AML-193 (cell line): ENCODE measurements at places on chromosomes 2 and 18.

DNA sequence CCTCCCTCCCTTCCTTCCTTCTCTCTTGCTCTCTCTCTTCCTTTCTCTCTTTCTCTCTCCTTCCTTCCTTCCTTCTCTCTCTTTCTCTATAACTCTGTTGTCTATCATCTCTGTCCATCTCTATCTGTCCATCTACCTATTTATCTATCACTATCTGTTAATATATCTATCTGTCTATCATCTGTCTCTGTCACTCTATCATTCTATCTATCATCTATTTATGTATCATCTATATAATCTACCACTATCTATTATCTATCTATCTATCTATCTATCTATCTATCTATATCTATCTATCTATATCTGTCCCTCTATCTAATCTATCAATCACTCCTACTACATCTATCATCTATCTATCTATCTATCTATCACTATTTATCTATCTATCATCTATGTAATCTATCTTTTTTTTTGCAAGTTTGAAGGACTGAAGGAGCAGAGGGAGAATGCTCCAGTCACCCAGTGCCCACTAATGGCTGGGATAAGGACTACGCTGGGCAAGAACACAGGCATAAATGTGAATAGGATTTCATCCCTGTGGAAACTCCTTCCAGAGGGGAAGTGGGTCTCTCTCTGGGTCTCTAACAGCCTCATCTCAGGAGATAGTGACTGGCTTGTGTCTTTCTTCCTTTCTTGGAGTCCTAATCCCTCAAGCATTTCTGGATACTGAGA is 427.0 kb downstream of the LPIN1 start:
- DNase-seq, result no peak

GRCh38 chr2:116917196-116917595 is 897.3 kb upstream of the DDX18 start:
- no peak for DNase-seq

- DNase-seq, result peak; percentile 1
These were observed 194.1 kb upstream of the DSEL start for GRCh38 chr18:67710639-67711038.

DNA sequence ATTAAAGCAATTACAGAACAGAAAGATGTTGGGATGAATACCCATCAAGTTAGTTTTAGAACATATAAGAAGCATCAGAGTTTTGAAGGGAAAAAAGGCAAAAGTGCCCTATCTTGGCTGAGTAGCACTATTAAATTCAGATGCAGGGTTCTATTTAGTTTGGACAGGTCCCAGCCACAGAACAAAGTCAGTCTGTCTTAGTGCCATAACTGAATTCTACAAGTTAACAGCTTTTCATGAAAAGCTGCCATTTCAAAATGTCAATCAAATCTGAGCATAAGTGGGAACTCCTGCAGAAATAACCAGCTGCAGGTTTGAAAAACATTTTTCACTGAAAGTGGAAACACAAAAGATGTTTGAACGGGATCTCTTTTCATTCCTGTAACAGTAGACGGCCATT is 160.4 kb downstream of the SRBD1 start:
- DNase-seq, result no peak

DNA sequence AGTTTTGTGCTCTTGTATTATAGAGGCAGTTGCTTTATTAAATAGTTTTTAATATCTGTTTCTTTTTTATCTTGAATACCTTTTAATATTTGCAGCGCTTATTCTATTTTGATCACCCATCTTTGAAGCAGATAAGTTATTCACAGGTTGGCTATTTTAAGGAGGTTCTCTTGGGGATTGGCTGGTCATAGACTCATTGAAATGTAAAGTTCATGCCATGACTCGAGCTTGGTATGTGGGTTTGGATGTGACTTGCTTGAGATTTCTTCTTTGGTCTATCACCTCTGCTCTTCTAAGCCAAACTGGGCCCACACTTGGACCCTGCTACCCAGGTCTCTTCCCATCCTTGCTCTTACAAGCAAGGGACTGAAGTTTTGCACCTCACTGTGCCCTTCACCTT is 33.6 kb downstream of the FARP2 start:
- DNase-seq, result no peak

GRCh38 chr2:144983107-144983506 is 463.2 kb upstream of the ZEB2 start:
- DNase-seq, result no peak

DNA sequence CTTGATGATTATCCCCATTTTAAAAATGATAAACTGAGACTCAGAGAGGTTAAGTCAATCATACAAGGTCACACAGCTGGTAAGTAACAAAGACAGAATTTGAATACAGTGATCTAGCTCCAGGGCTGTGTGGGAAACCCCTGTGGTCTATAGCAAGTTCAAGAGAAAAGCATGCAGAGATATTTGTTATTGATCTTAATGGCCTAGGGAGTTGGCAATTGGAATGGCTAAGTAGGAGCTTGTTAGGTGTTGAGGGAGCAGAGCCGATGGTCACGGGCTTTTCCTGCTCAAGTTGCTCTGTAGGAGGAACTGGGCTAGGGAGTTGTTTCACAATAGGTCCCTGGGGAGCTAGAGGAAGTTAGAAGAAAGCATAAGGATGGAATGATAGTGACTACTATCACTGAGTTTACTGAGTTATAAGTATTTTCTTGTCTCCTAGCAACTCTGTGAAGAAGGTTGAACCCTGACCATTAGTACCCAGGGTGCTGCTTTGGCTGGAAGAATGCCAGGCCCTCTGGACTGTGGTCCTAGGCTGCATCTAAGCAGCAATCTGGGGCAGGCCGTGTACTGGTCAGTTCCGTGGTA is 30.0 kb downstream of the RNF125 start:
- peak; percentile 82 for DNase-seq

DNA sequence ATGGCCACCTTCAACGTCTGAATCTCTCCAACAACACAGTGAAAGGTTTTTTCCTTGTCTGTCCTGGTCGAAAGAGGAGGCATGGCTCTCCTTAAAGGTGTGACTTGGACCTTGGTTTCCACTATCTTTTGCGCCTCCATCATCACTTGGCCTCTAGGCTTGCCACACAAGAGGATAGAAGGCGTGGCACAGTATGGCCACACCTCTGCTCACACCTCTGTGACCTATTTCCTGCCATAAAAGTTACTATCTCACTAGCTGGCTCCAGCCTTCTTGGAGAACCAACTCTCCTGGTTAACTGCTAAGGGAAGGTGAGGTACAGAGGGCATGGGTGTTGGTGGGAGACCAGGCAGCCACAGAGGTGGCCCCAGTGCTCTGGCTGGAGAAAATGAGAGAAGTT is 165.9 kb downstream of the UXS1 start:
- DNase-seq, result no peak

DNA sequence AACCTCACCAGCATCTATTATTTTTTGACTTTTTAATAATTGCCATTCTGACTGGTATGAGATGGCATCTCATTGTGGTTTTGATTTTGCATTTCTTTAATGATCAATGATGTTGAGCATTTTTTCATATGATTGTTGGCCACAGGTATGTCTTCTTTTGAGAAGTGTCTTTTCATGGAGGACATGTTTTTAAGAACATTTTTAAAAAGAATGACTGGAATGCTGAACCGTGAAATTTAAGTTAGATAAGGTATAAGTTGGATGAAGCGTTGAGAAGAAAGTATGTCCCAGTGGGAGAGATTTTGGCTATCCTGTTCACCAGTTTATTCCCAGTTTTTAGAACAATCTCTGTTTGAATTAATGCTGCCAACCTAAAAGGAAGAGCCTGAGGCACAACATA is 365.9 kb downstream of the CELF4 start:
- DNase-seq, result no peak

DNA sequence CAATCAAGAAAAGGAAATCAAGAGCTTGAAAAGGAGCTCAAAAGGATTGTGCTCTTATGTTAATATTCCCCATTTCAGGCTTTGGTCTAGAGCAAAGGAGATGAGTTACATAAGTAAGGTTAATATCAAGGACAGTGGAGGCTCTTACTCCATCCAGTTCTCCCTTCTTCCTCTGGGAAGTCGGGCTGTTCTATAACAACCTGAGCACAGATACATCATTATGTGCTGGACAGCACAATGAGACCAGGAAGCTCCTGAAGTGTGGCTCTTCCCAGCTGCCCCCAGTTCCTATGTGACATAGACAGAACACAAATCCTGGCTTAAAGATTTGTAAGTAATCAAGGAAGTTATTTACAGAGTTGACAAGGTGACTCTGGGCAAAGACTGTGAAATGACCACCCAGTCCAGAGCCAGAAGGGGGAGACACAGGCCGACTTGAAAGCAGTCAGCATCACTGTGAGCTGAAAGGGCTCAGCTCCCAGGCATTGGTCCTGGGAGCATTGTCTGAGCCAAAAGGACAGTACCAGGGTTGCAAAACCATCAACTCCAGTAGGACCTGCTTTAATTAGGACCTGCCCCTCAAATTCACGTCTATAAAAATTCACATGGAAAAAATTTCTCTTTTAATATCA is 917.6 kb upstream of the ACVR2A start:
- DNase-seq, result no peak

DNA sequence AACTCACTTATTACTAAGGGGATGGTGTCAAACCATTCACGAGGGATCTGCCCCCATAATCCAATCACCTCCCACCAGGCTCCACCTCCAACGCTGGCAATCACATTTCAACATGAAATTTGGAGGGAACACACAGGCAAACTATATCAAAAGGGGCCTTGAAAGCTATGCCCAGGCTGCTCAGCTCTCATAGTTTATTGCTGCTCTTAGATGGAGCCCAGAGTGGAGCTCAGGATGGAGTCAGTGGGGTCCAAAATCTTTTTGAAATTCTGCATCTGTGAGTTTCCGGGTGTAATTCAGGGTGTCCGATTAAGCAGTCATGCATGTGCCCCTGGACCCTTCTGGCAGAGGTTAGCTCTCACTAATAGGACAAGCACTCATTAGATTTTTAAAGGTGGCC is 24.3 kb downstream of the RHOB start:
- no peak for DNase-seq

DNA sequence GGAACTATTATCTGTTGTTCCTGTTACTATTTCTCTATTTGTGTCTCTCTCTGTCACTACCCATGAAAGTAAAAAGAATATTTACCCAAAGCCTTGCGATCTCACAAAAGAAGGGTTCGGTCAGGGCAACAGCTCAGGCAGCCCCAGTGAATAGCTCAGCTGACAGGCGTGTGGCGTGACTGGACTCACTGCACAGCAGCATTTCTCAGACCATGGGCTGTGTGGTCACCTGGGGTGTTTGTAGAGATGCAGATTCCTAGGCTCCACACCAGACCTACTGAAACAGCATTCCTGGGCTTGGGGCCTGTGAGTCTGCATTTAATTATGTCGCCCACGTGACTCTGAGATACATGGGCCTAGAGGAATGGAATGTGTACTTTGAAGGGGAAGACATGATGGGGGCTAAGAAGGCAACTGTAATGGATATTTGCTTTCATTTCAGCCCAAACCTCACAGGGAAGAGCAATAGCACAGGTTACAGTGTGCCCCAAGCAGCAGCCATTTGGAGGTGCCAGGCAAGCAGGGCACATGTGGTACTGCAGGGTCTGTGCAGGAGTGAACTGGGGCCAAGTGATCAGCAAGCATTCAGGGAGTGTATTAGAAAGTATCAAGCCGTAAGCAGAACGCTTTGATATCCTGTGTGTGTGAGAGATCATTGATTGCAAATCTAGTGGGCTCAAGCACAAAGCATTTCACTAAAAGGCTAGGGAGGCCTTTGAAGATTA is 90.4 kb upstream of the RBMS1 start:
- DNase-seq, result no peak

GRCh38 chr2:161104054-161104553 is 56.1 kb upstream of the TANK start:
- DNase-seq, result no peak

- DNase-seq, result no peak
These were observed 135.0 kb upstream of the ZNF804A start for GRCh38 chr2:184463102-184463865.

- no peak for DNase-seq
These were observed 105.7 kb upstream of the TTC39C start for GRCh38 chr18:23908827-23909226.

DNA sequence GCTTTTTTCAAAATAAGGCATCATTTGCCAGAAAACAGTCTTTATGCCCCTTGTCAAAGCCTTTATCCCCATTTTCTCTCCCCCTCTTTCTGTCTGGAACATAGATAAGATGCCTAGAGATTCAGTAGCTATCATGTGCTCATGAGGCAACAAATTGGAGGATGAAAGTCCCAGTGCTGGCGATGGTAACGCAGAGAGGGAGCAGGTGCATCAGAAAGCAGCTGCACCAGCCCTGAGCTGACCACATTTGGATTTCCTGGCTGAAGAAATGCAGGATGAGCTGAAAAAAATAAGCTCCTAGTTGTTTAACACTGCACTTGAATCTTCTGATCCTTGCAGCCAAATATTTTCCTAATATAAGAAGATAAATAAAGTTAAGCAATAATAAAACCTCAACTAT is 48.0 kb downstream of the LOXHD1 start:
- DNase-seq, result no peak

GRCh38 chr2:201448701-201449100 is 2.6 kb downstream of the TRAK2 start:
- DNase-seq, result no peak

- no peak for DNase-seq
These were observed 36.5 kb upstream of the ARMC9 start for GRCh38 chr2:231161877-231162329.

- no peak for DNase-seq
These were observed 120.0 kb upstream of the MAPRE2 start for GRCh38 chr18:34921226-34921625.

GRCh38 chr2:121888189-121888557 is 132.7 kb downstream of the TSN start:
- no peak for DNase-seq

GRCh38 chr2:74474899-74475298 is 2.4 kb upstream of the MRPL53 start:
- DNase-seq, result no peak

DNA sequence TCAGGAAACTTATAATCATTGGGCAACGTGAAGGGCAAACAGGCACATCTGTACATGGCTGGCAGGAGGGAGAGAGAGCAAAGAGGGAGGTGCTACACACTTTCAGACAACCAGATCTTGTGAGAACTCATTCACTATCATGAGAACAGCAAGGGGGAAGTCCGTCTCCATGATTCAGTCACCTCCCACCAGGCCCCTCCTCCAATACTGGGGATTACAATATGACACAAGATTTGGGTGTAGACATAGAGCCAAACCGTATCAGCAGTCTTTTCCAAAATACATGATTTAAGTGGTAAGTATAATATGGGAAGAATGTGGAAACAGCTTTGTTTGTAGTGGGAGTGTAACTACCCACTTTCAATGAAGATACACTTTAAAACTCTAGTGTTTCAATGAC is 65.0 kb downstream of the EPB41L5 start:
- no peak for DNase-seq

- no peak for DNase-seq
These were observed 57.4 kb downstream of the ATIC start for GRCh38 chr2:215369181-215369760.

GRCh38 chr2:170409164-170409535 is 231.2 kb downstream of the MYO3B start:
- DNase-seq, result peak; percentile 63

- DNase-seq, result no peak
These were observed 443.0 kb upstream of the MMADHC start for GRCh38 chr2:150030436-150031190.

DNA sequence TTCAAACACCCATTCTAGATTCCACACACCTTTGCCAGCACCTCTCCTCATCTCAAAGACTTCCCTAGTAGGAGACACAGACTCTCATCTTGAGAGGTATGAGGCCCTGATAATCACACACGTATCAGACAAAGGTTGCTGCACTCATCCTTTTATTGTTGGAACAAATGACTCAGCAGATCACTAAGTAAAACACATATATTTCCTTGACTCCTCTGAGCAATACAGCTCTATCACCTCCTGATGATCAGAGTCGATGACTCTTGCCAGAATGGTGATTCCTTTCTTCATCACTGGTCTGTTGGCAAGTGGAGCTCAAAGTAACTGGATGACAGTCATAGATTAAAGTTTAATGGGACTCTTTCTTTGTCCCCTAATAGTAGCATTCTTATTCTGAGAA is 1049.2 kb upstream of the ZEB2 start:
- DNase-seq, result no peak
